ENCODE measurements at places on chromosomes 6 and 20.

DNA sequence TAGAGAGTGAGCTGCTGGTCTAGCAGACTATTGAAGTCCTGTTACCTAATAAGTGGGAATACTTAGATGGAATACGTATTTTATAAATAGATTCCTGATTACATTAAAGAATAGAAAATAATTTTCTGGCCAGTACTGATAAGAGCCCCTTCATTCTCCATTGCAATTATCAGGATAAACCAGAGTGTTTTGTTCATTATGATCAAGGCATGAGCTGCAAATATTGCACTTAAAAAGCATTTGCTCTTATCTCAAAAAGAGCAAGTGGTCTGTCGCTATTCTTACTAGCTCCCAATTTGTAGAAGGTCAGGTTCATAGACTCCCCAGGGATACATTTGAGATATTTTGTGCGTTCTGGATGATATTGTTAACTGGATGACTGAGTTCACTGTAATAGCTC is 73.1 kb upstream of the PLCB4 start:
- no peak for DNase-seq

DNA sequence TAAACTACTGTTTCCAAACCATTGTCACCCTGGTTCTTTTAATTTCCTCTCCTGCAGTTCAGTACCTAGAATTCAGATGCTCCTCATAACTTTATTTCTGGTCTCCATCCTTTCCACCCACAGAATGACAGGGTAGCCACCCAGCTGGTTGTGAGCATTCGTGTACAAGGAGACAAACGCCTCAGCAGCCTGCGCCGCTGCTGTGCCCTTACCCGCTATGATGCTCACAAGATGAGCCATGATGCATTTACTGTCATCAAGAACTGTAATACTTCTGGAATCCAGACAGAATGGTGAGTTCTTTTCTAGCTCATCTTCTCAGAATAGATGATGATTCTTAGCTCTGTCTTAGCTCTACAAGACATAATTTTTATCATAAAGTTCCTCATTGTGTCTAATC is 18.6 kb downstream of the GTPBP2 start:
- no peak for DNase-seq

DNA sequence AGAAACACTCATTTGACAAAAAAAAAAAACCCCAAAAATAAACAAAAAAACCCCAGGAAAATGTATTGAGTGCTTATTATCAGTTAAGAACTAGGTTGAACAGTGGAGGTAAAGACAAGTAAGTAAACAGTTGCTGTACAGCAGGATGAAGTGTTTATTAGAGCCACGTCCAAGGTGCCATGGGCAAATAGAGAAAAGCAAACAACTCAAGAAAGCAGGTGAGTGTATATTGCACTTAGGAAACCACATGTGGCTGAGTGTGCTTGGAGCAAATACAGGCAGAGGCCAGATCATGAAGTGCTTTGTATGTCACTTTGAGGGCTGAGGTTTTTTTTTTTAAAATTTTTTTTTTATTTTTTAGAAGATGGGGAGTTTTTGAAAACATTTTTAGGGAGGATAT is 98.3 kb downstream of the MACROD2 start:
- DNase-seq: no peak

DNA sequence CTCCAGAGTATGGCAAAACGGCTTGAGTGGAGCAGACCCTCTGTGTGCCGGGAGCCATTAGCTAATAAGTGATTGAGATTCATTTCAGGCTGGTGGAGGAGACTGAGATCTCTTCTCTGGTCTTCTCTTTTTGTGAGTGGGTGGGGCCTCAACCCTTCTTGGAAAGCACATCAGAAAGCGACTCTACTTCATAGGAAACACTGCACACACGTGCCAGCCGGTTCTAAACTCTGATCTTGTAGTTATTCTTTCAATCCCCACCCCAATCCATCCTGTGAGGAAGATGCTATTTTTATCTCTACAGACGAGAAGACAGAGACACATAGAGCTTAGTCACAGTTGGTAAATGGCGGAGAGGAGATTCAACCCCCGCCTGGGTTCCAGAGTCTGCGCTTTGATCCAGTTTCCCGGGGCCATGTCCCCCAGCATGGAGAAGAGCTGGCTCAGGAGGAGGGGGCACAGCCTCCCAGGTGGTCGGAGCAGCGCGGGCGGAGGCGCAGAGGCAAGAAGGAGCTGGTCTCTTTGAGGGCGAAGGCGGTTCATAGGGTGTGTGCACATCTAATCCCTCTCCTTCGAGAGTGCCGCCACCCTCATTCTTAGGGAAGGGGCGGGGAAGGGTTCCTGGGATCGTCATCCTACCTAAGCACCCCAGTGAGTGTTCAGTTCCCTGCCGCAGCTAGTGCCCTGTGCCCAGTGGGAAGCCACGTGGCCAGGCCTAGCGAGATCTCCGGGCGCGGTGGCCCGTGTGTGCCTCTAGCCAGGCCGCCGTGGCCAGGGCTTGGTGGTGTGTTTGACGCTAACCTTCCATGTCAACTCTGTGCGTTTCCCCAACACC is 49.0 kb upstream of the TAGAP start:
- no peak for DNase-seq

DNA sequence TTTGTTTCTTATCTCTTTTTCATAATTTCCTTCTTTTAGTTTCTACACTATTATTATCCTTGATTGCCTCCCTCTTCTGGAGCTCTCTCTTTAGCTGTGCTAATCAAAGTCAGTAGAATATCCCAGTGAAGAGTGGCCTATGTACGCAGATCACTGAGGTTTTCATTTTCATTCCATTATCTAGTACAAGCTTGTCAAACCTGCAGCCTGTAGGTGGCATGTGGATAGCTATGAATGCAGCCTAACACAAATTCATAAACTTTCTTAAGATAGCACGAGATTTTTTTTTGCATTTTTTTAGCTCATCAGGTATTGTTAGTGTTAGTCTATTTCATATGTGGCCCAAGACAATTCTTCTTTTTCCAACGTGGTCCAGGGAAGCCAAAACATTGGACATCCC is 825.7 kb upstream of the MAP3K7 start:
- DNase-seq: no peak

GRCh38 chr6:166942393-166943168 is 13.8 kb downstream of the RNASET2 start:
- DNase-seq: no peak

DNA sequence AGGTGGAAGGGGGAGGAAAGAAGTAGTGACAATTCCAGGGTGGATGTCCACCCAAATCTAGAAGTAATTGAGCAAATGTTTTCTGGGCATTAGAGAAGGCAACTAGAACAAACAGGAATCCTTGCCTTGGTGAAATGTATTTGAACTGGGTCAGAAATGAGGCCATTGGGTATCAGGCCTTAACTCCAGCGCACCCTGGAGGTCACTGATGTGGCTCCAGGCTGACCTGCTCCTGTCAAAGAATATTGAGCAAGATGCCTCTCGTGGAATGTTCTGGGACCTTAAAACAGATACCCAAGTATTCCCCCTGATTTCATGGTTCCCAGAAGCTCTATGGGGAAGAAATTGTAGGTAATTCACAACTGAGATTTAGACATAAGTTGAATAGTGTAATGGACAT is 6.9 kb downstream of the HLA-DPB1 start:
- no peak for DNase-seq
